Nucleus accumbens (tissue), 56 donors: ENCODE measurements at places on chromosomes 16 and 17.

DNA sequence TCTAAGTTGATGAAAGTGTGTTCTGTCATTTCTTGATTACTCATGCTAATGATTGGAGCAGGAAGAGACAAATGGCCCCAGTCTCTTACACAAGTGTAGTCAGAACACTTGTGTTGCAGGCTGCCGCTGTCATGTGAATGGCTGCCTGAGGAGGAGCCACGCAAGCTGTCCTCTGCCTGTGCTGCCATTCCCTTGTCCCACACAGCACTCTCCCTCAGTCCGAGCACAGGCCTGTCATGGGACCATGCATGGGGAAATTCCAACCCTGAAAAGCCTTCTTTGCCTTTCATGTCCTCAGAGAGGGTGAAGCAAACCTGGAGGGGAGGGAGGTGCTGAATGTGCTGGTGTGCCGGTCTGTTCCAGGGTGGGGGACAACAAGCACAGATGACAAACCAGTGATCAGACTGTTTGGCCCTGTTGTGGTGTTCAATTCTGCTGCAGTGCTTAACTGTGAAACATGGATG is 109.4 kb downstream of the MRTFB start:
- DNase-seq = no peak

- DNase-seq = no peak
These were observed 11.5 kb downstream of the UBE2G1 start for GRCh38 chr17:4354862-4355514.

DNA sequence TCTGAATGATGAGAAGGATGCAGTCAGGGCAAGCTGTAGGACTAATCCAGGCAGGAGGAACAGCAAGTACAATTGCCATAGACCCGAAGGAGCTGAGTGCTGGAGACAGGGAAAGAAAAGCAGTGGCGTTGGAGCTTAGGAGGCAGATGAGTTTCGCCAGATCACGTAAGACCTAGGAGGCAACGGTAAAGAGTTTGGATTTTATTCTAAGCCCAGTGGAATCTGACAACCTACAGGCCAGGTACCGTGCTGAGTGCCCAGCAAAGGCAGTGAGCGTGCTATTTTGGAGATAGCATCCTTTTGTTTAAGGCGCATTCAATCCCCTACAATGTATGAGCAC is 1.2 kb downstream of the USP43 start:
- DNase-seq = no peak

GRCh38 chr16:84144859-84145639 is at the start of the genes DNAAF1 and HSDL1:
TSS of gene DNAAF1 (plus strand) at chr16:84145308. CDS start at chr16:84145441, 133 bp downstream.
TSS of gene HSDL1 (minus strand) at chr16:84145177. CDS start at chr16:84131321, 13,856 bp downstream.
- DNase-seq = peak; percentile 53

DNA sequence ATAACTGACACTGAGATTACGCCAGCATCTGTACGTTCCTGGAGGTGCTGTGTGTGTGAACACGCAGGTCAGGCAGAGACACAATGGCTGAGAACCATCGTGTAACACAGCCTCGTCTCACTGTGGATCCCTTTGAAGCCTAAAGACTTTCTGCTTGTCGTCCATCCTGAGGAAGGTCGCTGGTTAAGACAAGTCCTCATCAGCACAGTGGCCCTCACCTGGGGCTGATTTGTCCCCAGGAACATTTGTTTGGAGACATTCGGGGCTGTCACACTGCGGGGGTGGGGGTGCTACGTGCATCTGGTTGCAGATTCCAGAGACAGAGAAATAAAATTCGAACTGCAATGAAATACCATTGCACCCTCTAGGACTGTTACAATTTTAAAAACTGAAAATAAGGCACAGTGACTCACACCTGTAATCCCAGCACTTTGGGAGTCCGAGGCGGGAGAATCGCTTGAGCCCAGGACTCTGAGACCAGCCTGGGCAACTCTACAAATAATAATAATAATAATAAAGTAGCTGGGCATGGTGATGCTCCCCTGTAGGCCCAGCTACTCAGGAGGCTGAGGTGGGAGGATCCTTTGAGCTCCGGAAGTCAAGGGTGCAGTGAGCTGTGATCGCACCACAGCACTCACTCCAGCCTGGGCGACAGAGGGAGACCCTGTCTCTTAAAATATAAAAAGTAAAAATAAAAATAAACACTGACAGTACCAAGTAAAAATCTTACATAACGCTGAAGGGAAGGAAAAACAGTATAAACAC is 112.0 kb upstream of the METRNL start:
- DNase-seq = no peak

DNA sequence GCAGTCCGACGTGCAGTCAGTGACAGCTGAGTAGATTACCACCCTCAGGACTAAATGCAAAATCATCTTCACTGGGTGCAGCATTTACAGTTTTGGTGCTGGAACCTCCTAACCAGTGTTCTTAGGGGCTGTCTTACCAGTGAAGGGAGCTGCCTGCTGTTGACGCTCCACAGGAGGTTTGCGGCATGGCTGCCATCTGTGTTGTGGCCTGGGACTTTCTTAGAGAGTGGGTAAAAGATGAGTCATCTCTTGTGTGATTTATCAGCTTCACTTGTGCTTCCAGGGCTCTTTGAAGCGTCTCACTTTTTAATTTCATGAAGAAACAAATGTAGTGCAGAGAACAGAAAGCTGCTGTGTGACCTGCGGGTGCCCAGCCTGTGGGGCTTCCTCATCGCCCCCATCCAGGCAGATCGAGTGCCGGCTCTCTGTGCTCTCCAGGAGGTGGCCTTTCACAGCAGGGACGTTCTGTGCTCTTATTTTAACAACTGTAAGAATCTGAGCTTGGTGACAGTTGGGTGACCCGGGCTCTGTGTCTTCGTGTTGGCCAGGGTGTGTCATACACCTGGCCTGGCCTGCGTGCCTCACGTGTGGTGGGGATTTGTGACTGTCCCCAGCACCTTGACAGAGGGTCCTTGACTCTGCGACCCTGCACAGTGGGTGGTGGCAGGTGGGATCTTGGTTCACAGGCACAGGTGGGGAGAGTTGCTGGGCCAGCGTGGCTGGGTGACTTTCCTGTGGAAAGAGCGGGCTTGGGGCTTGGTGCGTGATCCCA is 24.3 kb upstream of the ZNF750 start:
- DNase-seq = no peak

DNA sequence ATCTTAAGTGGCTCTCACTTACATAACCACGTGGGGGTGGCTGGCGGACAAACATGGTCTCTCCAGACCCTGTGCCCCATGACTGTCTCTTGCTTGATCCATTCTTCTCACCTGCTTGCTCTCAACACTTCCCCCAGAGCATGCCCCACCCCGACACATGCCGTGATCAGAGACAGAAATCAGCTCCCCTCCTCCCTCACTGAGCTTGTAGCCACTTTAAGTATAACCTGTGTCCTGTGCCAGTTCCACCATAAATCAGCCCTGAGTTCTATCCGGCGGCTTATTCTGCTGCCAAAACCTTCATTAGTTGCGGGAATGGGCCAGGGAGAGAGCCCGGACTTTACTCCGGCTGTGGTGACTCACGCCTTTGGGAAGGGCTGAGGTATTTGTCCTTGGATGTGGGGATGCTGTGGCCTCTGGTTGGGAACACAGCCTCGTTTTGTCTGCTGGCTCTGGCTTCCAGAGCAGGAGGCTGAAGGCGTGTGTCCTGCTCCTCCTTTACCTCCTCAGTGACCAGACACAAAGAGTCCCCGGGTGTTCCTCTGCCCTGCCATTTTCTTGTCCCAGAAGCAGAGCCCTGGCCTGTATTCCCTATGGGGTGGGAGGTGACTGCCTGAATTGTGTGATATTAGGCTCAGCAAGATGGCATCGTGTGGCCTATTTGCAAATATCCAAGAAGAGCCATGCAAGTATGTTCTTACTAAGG is 21.1 kb downstream of the ANKRD40 start:
- DNase-seq = no peak
